T-helper 9 cell (primary cell): ENCODE measurements at places on chromosomes 11 and 22.

DNA sequence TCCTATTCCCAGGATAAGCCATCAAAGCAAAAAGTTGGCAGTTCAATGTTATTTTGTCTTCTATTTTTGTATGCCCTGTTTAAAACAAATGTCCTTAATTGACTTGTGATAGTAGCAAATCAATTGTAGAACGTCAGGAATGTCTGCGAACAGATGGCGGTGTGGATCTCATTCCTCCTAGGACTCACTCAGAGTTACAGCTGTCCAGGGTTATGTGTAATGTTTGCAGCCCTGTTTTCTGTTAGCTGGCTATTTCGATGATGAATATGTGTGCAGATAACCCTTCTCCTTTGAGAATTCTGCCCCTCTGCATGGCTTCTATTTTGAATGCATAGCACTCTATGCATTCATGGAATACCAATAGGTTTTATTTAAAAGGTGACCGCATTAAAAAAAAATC, 1248.0 kb upstream of the CNTN5 start:
- no peak for DNase-seq

- DNase-seq, result no peak
Measured at GRCh38 chr22:27591060-27591459, 210.5 kb downstream of the MN1 start.

DNA sequence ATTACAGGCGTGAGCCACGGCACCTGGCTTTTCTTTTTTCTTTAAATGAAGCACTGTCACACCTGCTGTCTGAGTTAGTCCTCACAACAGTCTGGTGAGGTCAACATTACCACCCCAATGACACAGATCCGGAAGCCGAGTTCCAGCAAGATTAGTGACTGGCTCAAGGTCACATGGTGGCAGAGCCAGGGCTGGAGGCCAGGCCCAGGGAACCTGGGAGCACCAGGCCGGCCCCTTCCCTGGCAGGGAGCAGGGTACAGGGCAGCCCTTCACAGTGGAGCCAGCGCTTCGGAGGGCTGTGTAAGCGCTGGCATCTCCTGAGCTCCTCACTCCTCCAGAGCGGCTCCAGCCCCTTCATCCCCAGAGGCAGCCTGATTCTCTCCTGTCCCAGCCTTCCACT, 118.7 kb downstream of the ST3GAL4 start:
- no peak for DNase-seq

- DNase-seq, result no peak
Measured at GRCh38 chr22:50461536-50461935, 13.3 kb downstream of the SBF1 start.

DNA sequence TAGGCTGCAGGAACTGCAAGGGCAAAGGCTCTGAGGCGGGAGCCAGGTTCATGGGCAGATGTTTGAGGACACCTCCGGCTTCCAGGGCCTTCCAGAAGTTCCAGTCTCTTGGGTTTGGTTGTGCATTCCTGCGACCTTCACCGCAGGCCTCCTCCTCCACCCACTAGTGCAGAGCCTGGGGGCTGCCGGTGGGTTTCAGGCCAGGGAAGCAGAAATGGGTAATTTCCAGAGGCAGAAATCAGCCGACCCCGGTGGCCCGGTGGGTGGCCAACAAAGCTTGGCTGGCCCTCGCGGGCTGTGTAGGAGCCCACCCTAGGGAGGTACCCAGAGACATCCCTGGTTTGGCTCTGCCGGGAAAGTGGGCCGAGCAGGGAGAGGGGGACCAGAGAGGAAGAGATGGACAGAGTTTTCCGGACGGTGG, 417 bp upstream of the PHETA2 start:
- DNase-seq, result no peak

DNA sequence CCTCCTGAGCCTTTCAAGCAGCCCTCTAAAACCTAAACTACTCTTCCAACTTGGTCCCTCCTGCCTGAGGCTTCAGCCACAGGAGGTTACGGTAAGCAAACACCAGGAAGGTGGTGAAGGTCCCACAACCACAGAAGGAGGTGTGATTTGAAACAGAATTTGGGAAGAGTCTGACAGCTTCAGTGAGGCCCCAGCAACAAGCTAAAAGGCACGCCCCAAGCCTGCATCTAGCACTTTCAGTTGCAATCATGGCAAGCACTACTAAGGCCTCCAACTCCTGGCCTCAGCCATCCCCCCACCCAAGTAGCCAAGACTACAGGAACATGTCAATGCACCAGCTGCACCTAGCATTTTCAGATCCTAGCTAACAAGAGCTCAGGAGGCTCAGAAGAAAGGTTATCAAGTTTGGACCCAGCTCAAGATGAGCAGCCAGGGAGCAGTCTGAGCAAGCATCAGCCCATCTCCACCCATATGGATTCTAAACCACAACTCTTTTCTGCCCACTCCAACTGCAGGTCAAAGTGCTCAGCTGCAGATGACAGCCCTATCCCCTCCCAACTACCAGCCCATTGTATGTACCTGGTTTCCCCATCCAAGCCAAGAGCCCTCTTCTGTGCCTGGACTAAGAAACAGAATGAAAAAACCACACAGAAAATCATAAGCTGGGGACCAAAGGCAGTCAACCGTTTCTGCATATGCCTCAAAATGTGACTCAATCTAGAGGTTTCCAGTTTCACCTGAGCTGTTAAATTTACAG, 10.4 kb upstream of the AHNAK start:
- no peak for DNase-seq

- DNase-seq, result no peak
Measured at GRCh38 chr11:10373929-10374328, 69.1 kb downstream of the ADM start.
